Metanephros (tissue), 2 donors: ENCODE measurements at places on chromosomes 12 and 14. TPM values are rescaled to one million over a fixed set of nuclear protein-coding genes. Genes with fewer than 3 reads are reported as not detected.

The PSME2 gene
- 85.5 TPM for total RNA-seq

The RASAL1 gene
- 15.1 TPM for total RNA-seq

The TAS2R43 gene
- total RNA-seq = 10.3 TPM

The SPTB gene
- 89.3 TPM for total RNA-seq
